Stimulated activated CD4-positive, alpha-beta T cell treated with anti-CD3 and anti-CD28 coated beads, Interleukin-15, amount 100 ng/mL, for 24 hours (primary cell): ENCODE measurements at places on chromosomes 11 and 22.

GRCh38 chr11:18264677-18265555 is 1.1 kb upstream of the SAA1 start:
- no peak for DNase-seq

GRCh38 chr11:41309716-41310115 is 149.7 kb downstream of the LRRC4C start:
- DNase-seq: no peak

GRCh38 chr11:115084231-115084630 is 405.9 kb downstream of the NXPE2 start:
- DNase-seq: no peak

DNA sequence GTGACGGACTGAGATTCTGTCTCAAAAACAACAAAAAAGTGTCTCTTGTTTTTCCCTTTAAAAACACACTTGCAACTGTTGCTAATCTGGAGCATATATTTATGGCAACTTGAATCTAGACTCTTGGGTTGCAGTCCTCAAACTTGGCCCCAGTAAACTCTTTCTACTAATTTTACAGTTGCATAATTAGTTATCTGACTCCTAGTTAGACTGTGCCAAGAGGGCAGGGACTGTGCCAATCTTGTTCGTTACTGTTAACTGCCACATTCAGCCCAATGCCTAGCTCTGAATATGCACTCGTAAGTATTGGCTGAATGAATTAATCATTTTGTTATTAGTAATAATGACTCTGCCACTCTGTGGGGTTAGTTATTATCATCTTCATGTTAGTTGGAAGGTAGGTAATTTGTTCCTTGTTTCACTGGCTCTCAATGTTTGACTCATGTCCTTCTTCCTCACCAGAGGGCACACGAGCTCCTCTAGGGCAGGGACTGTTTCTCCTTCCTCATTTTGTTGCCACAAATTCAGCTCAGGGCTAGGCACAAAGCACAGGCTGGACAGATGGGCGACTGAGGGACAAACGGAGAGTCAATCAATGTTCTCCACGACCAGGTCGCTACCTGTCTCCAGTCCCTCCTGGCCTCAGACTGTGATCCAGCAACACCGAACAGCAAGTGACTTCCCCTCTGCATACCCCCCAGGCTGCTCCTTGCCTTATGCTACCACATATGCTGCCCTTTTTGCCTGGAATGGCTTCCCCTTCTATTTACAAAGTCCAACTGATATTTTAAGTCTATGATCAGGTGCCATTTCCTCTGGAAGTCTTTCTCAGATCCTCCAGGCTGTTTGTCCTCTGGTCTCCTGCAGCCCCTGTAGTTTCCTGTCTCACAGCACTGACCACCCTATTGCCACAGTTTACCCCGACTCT is 9.0 kb downstream of the CLPB start:
- no peak for DNase-seq

GRCh38 chr22:17699696-17700340 is 61.3 kb downstream of the BCL2L13 start:
- DNase-seq: no peak

- no peak for DNase-seq
These were observed 195.0 kb downstream of the UVRAG start for GRCh38 chr11:76010051-76010450.

- DNase-seq: no peak
These were observed 3.3 kb downstream of the A4GALT start for GRCh38 chr22:42717197-42717928.

GRCh38 chr11:123852321-123852720 is 33.1 kb downstream of the TMEM225 start:
- no peak for DNase-seq

- DNase-seq: no peak
These were observed 67.3 kb downstream of the PTPRJ start for GRCh38 chr11:48047616-48048015.
